Stimulated activated CD8-positive, alpha-beta memory T cell treated with anti-CD3 and anti-CD28 coated beads, Interleukin-15, amount 100 ng/mL, for 4 hours (primary cell): ENCODE measurements at places on chromosomes 2 and 18.

DNA sequence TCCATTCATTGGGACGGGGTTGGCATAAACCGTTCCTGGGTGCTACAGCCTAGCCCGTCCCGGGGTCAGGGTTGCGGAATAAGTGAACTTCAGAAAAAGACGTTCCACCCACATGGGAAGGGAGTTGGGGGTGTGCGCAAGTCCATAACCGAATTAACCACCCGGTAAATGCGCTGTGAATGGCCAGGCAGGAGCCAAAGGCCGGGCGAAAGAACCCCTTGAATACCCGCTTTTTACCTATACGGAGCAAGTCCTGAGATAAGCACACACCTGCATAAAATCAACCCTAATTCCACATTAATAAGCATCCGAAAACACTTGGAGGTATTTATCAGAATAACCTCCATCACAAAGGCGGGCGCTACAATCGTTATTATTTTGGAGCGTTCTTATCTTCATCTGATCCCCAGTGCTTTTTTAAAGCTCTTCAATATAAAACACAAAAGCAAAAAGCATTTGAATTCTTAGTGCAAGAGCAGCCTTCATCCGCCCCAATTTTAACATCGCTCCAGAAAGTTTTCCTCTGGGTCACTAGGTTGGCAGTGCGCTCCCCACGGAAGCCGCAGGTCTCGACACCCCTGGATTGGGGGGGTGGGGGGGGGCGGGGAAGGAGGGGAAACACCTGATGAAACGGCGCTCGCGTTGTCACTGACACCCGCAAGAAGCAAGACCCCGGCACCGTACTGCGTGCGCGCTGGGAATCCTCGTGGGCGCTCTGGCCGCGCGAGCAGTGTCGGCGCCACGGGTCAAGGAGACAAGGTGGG, 1.2 kb downstream of the SATB2 start:
- no peak for DNase-seq

GRCh38 chr2:29855924-29856639, 65.3 kb downstream of the ALK start:
- DNase-seq = no peak

DNA sequence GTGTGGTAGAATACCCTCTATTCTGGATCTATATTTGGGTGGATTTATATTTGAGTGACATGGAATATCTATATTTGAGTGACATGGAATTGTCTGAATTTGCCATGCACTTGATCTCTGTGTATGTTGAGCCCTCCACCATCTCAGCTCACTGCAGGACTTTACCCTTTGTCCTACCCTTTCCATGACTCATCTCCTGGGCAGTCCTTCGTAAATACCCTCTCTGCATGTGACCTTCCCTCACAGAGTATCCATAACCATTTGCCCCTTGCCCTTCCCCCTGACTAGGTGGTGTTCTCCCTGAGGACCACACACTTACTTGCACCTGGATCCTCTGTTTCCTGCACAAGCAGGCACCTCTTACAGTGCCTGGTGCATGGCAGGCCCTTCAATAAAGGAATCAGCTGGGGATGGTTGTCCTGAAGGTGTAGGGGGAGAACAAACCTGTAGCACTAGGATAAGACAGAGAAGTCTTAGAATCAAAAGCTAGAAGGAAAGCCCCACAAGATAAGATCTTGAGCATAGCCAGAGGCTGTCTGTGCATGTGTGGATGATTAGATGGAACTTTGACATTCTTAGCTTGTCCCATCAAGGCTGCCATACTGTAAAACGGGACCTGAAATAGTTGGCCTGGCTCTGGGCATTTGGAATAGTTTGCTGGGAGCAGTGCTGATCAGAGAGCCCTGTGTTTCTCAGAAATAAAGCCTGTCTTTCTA, 230.4 kb downstream of the FHOD3 start:
- DNase-seq = no peak

- DNase-seq = no peak
Measured at GRCh38 chr2:230737791-230738226, 25.2 kb downstream of the CAB39 start.

- DNase-seq = no peak
Measured at GRCh38 chr18:10216791-10217190, 237.6 kb upstream of the APCDD1 start.

DNA sequence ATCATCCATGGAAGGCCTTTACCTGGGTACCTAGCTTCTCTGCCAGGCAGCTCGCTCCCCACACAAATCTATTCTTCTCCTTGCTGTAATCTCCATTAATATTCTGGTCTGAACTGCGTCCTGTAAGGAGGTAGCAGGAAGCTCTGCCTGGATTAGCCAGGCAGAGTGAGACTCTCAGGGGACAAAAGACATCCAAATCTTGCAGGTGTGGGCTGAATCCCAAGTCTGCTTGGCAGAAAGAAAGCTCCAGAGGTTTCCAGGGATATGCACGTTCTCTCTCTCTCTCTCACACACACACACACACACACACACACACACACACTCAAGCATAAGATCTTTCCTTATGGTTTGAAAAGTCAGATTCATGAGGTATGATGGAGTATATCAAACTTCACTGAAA, 66.5 kb downstream of the THNSL2 start:
- DNase-seq = no peak

- no peak for DNase-seq
Measured at GRCh38 chr2:134296301-134296700, 42.4 kb downstream of the MGAT5 start.

DNA sequence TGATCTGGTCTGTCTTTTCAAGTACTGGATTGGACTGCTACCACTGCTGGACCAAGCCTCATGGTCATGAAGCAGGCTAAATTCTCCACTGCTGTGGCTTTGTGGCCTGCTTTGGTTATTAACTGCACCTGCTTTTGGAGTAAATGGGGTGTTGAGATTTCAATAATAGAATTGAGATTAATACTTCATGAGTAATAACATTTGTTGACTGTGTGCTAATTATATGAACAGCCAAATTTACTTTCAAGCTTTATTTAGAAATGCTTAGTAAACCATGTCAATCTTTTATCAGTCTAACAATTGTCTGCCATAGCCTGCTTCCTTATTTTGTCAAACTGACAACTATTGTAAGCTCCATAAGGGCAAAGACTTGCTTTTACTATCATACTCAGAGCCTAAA, 27.4 kb upstream of the MTIF2 start:
- DNase-seq = no peak

GRCh38 chr2:207311316-207312005, 145.7 kb upstream of the KLF7 start:
- no peak for DNase-seq

- no peak for DNase-seq
Measured at GRCh38 chr18:61889541-61889940, 3.3 kb downstream of the RNF152 start.

GRCh38 chr2:162422894-162423293, 79.0 kb downstream of the GCA start:
- DNase-seq = no peak

GRCh38 chr18:24317370-24317769, 80.3 kb downstream of the OSBPL1A start:
- no peak for DNase-seq

GRCh38 chr2:43226955-43227829, 786 bp upstream of the ZFP36L2 start:
- peak; percentile 43 for DNase-seq

DNA sequence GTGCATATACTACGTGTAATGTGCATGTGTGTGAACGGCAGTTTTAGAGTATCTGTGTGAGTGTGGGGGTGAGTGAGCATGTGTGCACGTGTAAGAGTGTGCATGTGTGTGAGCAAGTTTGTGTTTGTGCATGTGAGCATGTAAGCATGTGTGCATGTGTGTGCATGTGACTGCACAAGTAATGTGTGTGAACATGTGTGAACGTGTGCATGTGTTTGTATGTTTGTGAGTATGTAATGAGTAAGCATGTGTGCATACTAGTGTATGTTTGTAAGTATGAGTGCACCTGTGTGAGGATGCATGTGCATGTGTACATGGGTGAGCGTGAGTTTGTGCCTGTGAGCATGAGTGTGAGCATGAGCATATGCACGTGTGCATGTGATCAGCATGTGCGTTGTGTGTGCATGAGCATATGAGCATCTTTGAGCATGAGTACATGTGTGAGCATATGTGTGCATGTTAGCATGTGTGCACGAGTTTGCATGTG, 90.7 kb downstream of the ZNF516 start:
- no peak for DNase-seq

DNA sequence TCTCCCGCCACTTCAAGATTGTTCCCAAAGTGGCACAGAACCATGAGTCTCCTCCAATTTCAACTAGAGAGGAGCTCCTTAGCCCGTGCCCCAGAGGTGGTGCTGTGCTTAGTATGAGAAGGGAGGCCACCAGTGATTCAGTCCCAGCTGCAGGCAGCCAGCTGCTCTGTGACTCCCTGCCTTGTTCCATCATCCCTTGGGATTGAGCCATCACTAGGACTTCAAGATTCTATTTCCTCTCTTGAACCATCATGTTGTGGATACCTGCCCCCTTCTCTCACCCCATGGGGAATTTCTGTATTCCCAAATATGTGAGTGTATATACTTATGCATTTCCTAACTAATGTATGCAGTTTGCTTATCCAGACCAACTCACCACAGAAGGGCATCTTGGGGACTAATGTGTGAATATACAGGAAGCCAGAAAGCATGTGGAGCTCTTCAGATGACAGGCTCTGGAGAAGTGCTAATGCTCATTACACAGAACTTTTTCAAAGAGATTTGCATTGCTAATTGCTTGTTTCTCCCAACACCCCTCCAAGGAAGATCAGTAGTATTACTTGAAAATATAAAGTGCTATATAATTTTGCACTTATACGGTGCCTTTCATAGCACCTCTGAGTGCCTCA, 111.0 kb upstream of the MAP3K20 start:
- no peak for DNase-seq

DNA sequence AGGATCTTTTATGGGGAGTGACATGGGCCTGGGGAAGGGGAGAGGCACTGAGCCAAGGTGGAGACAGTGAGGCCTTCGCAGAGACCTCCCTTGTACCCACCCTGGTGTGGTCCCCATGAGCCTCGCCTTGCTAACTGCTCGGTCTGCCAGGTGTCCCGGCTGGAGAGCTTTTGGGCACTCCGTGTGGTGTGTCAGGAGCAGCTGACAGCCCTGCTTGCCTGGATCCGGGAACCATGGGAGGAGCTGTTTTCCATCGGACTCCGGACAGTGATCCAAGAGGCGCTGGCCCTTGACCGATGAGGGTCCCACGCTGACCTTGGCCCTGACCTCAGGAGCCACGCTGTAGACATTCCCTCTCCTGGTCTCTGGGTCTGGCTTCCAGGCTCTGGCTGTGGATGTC, 11.5 kb upstream of the SLC4A3 start:
- DNase-seq = no peak

DNA sequence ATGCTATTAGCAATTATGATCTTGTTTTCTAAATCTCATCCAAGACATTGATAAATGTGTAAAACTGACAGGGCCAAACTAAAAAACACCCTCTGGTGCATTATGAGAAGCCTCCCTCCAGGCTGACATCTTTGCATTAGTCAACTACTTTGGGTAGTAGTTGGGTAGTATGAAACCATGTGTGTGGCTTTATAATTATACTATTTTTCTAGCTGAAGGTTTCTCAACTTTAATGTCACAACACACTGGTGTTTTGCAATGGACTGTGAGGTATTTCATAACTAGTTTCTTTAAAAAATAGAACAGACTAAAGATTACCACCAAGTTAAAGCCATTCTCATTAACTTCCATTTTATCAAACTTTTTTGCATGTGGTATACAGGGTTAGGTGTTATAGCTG, 73.1 kb upstream of the RBMS1 start:
- no peak for DNase-seq
